ENCODE measurements at places on chromosomes 7 and 10.

DNA sequence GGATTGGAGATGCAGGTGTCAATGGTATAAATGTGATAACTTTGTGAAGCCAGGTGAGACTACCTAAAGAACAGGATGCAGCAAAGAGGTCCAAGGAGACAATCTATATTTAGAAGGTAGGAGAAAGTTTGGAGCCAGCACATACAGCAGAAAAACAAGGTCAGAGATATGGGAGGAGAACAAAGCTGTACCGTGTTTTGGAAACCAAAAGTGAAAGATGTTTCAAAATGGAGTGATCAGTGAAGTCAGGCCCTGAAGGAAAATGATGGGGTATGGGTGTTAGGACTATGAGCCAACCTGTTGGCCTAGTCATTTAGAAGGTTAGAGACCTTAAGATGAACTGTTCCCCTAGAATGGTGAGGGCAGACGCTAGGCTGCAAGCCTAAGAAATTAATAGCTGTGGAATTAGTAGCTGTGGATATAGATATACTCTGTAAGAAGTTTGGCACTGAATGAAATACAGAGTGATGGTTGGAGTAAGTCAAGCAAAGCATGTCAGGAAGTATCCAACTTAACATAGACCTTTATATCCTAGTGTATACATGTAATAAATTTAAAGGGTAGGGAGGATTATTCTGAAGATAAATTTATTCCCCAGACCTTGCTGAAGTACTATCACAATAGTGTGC, 149.8 kb upstream of the WNT16 start:
- DNase-seq = no peak

DNA sequence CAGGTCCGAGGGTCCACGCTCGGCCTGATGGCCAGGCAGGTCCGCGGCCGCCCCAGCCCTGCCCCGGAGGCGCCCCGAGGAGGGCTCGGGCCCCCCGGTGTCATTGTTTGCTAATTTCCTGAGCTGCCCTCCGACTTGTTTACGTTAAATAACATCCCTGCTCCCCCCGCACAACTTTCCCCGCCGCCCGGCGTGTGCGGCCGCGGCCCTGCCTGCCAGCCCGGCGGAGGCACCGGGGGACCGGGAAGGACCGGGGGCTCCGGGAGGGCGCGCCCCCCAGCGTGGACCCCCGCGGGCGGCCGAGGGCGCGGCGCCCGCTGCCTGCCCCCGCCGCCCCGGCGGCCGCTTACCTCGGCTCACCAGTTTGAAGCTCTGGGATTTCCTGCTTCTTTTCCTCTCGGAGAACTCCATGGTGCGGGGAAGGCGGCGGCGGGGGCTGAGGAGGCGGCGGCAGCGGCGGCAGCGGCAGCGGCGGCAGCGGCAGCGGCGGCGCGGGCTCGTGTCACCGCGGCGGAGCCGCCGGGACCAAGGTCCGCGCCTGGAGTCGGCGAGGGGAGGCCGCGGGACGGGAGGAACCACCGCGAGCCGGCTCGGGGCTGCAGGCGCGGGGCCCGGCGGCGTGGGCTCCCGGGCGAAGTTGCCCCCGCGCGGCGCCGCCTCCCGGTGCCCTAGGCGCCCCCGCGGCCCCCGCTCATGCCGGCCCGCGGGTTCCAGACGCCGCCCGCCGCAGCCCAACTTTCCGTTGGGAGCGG, 515 bp downstream of the BEND7 start:
- no peak for DNase-seq

- no peak for DNase-seq
Observed at GRCh38 chr10:103729851-103730250, 125.5 kb downstream of the SH3PXD2A start.

GRCh38 chr10:792792-793100, 103.3 kb upstream of the DIP2C start:
- no peak for DNase-seq

DNA sequence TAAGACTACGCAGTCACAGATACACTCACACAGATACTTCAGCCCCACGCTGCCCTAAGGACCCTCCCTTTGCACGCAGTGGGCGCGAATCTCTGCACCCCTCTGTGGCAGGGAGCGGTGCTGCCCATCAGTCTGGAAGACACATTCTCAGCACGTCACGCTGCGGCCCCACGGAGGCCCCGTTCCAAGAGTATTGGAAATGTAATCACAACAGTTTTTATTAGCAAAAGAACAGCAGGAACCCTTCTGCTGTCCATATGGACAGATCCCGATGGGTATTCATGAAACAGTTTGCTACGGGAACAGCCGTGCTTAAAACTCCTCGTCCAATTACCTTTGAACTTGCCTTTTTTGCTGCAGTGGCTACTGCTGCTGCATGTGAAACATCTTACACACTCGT, 131.0 kb downstream of the RPS24 start:
- no peak for DNase-seq

DNA sequence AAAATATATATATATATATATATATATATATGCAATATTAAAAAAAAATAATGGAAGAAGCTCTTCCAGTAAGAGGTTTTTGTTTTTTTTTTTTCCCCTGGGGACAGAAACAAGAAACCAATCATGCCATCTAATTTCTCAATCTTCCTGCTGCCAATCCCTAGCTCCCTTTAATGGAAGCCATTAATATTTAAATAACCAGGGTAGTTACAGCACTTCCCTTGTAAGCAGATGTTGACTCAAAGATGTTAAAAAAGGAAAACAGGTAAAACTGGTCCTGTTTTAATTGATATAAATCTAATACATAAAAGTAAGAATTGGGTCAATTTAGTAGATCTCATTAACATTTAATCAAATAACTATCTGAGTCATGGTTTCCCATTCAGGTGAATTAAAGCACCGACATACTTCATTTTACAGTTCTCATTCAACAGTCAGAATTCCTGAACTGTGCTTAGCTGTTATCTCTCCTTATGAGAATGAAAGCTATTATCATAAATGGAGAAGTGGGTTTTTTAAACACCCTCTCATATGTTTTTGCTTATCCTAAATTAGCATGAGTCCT, 22.6 kb downstream of the CPVL start:
- DNase-seq = no peak

DNA sequence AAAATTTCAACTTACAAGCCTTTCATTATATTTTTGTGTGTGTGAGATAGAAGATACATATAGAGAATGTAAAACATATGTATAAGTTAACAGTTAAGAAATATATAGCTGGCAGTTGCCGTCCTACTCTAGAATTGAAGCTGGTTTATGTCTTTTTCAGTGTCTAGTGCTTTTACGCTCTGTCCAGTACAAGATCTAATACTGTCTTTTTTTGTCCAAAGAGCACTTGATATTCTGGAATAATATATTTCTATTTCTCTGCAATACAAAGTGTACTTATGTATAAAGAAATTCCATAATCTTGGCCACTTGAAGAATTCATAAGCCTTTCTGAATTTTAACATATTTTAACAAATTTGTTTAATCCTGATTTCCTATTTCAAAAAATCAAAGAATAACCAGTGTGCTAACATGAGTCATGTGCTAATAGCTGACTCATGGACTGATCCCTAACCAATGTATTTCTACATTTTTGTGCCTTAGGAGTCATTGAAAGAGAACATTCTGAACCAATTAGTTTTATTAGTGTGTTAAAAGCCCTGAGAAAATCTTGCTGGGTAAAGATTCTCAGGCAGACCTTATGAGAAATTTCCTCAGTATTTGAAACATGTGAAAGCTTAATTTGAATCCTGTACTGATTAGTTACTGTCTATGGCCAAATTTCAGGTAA, 73.2 kb upstream of the CCAR1 start:
- DNase-seq = no peak

Measured in KBM-7 (cell line).